Heart left ventricle (tissue), 16 donors: ENCODE measurements at places on chromosomes 12 and 14. TPM values are rescaled to one million over a fixed set of nuclear protein-coding genes. Genes with fewer than 3 reads are reported as not detected.
A peak's percentile ranks its signal among the peaks of the same experiment; 100 is the strongest.

The FRMD6 gene
- 4.4 TPM for polyA plus RNA-seq

DNA sequence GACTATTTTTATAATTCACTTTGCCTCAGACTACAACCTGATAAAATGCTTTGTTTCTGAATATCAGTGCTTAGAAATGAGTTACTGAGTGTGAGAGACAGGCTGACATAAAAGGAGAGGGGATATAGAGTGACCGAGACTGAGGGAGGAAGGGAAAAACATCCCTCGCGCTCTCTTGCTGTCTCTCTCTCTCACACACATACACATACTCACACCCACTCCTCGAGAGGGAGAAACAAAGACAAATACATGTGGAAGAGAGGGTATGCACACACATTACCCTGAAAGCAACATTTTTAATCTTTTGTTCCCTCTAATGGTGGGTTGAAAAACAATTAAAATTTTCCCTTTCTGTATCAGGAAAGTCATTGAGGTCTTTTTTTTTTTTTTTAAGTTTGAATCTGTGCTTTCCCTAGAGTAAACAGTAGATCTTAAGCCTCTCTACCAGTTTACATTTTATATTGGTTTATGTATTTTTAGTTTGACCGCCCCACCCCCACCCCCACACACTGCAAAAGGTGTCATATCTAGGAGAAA, 45.3 kb downstream of the FRS2 start:
- no peak for DNase-seq
- H3K36me3 ChIP-seq: no peaks in the 10 kb centered on the region
- H3K4me1 ChIP-seq: no peaks in the 10 kb centered on the region
- H3K4me3 ChIP-seq: no peak overlapping the region

GRCh38 chr12:132665149-132665491, 22.0 kb downstream of the POLE start:
- no peak overlapping the region for H3K4me3 ChIP-seq
- no peaks in the 10 kb centered on the region for H3K27me3 ChIP-seq
- no peak for DNase-seq
- peaks cover 95% of the 10 kb centered on the region for H3K36me3 ChIP-seq
- no peak overlapping the region for H3K27ac ChIP-seq

DNA sequence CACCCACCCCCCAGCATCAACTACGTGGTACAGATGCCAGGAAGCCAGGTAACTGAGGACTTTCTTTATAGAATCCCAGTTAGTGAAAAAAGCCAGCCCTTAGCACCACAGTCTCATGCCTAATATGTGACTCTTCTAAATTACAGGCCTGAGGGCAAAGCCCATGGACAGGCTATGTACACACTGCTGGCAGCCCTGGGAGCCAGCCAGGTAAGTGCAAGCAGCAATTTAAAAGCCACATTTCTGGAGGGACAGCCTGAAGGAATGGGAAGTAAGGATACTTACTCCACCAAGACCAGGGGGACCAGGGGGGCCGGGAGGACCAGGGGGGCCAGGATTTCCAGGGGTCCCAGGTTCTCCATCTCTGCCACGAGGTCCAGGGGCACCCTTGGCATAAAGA, 7.0 kb downstream of the COL2A1 start:
- H3K4me3 ChIP-seq: no peak overlapping the region
- DNase-seq: no peak
- H3K4me1 ChIP-seq: no peaks in the 10 kb centered on the region
- H3K27me3 ChIP-seq: peaks cover 4% of the 10 kb centered on the region

DNA sequence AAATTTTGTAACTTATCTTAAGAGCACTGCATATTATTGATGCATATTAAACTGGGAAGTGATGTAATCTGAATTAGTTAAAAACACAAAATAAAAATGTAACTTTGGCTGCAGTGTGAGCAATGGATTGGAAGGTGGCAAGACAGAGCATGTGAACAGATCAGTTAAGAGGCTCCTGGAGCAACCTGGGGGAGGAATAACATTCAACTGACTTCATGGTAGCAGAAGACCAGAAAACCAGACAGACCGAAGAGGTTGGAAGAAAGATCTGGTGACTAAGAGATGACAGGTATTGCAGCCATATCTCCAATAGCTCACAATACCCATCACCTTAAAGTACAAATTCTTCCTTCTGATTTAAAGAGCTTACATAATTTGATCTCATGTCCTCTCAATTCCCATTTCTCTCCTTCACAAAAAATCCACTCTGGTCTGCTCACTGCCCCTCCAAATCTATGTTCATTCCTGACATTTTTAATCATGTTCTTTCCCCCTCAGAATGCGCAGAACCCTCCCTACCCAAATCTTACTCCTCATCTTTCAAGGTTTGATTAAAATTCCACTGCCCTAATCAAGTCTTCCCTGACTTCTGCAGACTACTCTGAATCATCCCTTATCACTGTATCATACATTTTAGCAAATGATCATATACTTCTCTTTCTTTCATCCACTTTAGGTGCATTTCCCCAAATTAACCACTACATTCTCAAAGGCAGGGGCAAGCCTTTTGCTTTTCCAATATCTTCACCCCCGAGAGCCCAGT, 51.5 kb downstream of the DUSP16 start:
- peaks cover 29% of the 10 kb centered on the region for H3K4me1 ChIP-seq
- H3K4me3 ChIP-seq: no peak overlapping the region
- no peak for DNase-seq
- H3K27me3 ChIP-seq: no peaks in the 10 kb centered on the region

DNA sequence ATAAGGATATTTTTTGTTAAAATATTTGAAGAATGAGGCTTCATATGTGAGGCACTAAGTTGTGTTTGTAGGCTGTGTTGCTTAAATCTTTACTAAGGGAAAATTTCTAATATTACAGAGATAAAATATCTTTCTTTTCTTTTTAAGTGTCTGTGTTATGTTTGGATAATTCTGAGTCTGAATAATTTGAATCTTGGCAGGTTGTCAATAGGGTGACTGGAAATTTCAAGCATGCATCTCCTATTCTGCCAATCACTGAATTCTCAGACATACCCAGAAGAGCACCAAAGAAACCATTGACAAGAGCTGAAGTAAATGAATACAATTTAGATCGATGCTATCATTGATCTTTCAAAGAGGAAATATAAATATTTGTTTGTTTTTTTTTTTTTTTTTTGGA, 29.4 kb downstream of the TMPO start:
- no peak for DNase-seq
- H3K4me3 ChIP-seq: no peak overlapping the region
- H3K4me1 ChIP-seq: no peaks in the 10 kb centered on the region
- H3K27me3 ChIP-seq: no peaks in the 10 kb centered on the region

The CD69 gene
- 0.53 TPM for polyA plus RNA-seq

- no peaks in the 10 kb centered on the region for H3K4me1 ChIP-seq
- DNase-seq: no peak
- H3K4me3 ChIP-seq: no peak overlapping the region
- peaks cover 4% of the 10 kb centered on the region for H3K27me3 ChIP-seq
- no peak overlapping the region for H3K27ac ChIP-seq
Measured at GRCh38 chr14:65804439-65805112, 392.0 kb downstream of the FUT8 start.

DNA sequence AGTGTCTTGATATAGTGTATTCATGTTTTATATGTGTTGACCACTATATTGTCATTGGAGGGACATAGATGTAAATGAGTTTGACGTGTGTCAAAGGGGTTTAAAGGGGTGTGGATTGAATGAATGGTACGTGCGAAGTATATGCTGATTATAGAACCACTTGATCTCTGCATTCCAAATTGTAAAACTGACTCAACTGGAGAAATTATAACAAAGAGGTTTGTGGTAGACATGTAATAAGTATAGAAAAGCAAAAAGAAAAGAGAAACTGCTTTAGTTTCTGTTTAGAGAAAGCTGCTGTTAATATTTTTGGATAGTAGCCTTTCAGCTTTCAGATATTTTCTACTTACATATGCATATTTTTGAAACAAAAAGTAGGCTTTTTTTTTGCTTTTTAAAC, 8.9 kb upstream of the MYRFL start:
- no peak overlapping the region for H3K27ac ChIP-seq
- H3K4me1 ChIP-seq: peaks cover 2% of the 10 kb centered on the region
- H3K4me3 ChIP-seq: no peak overlapping the region

GRCh38 chr12:29334937-29335336, 46.0 kb downstream of the ERGIC2 start:
- peaks cover 58% of the 10 kb centered on the region for H3K36me3 ChIP-seq
- H3K4me3 ChIP-seq: no peak overlapping the region
- DNase-seq: no peak
- no peaks in the 10 kb centered on the region for H3K4me1 ChIP-seq
- no peaks in the 10 kb centered on the region for H3K27me3 ChIP-seq

DNA sequence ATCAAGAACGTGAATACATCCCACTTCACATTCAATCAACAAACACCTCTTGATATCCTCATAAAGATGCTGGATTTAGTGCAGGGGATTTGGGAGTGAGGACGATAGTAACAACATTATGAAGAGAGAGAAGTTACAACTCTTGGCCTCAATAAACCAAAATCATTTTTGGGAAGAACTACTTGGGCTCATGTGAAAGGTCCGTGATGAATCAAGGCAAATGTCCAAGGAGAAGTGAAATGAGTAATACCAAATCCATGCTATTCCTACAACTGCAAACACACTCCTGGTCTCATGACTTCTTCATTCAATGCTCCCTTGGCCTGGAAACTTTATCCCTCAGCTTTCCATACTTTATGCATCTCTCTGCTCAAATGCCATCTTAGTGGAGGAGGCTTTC, 162.0 kb upstream of the LMNTD1 start:
- H3K4me1 ChIP-seq: no peaks in the 10 kb centered on the region
- H3K36me3 ChIP-seq: no peaks in the 10 kb centered on the region
- H3K27ac ChIP-seq: no peak overlapping the region
- no peak overlapping the region for H3K4me3 ChIP-seq
- no peaks in the 10 kb centered on the region for H3K27me3 ChIP-seq

DNA sequence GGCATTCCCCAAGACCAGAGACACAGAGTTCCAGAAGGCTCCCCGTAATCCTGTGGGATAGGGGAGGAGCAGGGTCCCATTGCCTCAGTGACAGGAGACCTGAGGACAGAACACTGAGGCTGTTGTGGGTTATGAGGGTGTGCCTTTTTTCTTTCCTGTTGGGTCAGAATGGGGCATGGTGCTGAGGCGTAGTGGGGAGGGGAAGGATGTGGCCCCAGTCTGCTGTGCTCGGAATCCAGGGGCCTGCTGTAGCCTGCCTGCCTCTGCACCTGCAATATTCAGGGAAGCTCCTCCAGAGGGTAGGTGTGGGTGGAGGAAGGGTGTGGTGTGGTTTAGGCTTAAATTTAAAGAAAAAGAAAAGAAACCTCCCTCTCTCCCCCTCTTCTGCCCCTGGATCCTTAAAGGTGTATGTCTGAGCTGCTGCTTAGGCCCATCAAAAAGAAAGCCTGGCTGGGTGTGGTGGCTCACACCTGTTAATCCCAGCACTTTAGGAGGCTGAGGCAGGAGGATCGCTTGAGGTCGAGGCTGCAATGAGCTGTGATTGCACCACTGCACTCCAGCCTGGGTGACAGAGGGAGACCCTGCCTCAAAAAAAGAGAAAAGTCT, 18.7 kb downstream of the PLEKHG3 start:
- no peak for DNase-seq
- no peak overlapping the region for H3K4me3 ChIP-seq
- no peaks in the 10 kb centered on the region for H3K27me3 ChIP-seq
- peaks cover 17% of the 10 kb centered on the region for H3K4me1 ChIP-seq

GRCh38 chr12:54740882-54741281, 92.7 kb upstream of the DCD start:
- H3K36me3 ChIP-seq: no peaks in the 10 kb centered on the region
- no peaks in the 10 kb centered on the region for H3K4me1 ChIP-seq
- H3K27me3 ChIP-seq: no peaks in the 10 kb centered on the region
- H3K4me3 ChIP-seq: no peak overlapping the region
- H3K27ac ChIP-seq: no peak overlapping the region

GRCh38 chr12:2974560-2974971, 15.4 kb downstream of the TEAD4 start:
- no peak for DNase-seq
- H3K4me3 ChIP-seq: peak overlapping the region; percentile 12
- H3K4me1 ChIP-seq: no peaks in the 10 kb centered on the region
- H3K27ac ChIP-seq: no peak overlapping the region
- no peaks in the 10 kb centered on the region for H3K27me3 ChIP-seq
